ENCODE measurements at places on chromosomes 3 and 15. TPM values are rescaled to one million over a fixed set of nuclear protein-coding genes. Genes with fewer than 3 reads are reported as not detected.

PHLDB2 gene
- total RNA-seq = 122 TPM

CXCR6 gene
- total RNA-seq = 0.42 TPM

CYP1A2 gene
- not detected for total RNA-seq

KBTBD13 gene
- total RNA-seq = not detected

DNA sequence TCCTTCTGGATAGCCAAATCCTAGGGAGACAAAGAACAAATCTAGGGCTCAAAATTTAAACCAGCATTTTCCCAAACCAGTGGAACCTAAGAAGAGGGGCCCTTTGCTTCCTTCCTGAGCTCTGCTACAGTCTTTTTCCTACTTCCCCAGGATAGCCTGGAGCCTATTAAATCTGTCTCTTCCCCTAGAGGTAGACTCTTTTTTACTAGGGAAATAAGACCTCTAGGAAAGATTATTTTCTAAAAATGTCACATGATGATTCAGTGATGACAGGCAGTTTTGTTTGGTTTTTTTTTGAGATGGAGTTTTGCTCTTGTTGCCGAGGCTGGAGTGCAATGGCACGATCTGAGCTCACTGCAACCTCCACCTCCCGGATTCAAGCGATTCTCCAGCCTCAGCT, 18.5 kb downstream of the RMDN3 start:
- no peak for DNase-seq

DNA sequence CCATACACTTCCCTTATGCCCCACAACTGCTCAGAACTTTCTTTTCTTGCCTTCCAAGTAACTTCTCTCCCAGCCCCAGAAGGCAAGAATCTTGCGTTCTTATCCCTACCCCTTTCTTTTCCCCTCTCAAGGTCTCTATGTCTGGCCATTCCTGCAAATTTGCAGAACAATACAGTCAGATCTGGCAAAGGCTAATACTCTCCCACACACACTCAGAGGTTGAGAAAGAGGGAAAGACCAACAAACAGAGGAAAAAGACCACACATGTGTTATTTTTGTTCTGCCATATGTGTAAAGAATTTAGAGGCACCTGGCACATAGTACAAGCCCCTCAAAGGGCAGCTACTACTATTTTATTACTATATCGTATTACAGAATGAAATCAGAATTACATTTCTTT, 25.7 kb downstream of the GJD2 start:
- DNase-seq = no peak

Measured in esophagus muscularis mucosa (tissue), 4 donors.